ENCODE measurements at places on chromosomes 6 and 20.

GRCh38 chr6:43769526-43770371 is at the start of gene VEGFA:
Gene VEGFA (plus strand): TSS chr6:43770211.
- DNase-seq: peak; percentile 76

DNA sequence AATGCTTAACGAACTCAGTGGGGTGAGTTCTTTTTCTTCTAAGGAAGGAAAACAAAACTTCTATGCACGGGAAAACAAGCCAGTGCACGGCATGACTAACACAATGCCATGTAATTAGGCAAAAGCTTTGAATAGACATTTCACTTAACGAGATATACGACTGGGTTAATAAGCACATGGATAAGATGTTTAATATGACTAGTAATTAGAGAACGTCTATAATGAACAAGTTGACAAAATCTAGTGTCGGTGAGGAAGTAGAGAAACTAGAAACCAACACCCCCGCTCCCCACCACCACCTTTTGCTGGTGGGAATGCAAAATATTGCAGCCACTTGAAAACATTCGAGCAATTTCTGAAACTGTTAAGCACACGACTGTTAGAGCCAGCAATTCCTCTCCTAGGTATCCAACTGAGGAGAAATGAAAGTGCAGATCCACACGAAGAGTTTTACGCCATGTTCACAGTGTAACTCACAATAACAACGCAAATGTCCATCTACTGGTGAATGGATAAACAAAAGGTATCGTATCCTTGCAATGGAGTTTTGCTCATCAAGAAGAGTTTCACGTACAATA is 644.9 kb upstream of the AGPAT4 start:
- no peak for DNase-seq

- DNase-seq: no peak
Measured at GRCh38 chr6:110532431-110532830, 56.0 kb upstream of the SLC22A16 start.

DNA sequence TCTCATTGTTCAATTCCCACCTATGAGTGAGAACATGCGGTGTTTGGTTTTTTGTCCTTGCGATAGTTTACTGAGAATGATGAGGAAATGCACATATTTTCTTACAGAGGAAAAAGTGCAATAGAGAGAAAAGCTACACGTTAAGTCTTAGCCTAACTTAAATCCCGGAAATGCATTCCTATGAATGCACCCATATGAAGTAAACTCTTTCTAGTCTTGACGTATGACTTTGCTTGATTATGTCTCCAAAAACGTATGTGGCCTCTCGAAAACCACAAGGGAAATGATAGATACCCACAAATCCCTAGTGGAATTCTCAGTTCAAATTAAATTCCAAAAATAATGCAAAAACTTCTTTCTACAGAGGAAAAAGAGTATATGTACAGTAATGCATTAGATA is 90.7 kb upstream of the SASH1 start:
- DNase-seq: no peak

DNA sequence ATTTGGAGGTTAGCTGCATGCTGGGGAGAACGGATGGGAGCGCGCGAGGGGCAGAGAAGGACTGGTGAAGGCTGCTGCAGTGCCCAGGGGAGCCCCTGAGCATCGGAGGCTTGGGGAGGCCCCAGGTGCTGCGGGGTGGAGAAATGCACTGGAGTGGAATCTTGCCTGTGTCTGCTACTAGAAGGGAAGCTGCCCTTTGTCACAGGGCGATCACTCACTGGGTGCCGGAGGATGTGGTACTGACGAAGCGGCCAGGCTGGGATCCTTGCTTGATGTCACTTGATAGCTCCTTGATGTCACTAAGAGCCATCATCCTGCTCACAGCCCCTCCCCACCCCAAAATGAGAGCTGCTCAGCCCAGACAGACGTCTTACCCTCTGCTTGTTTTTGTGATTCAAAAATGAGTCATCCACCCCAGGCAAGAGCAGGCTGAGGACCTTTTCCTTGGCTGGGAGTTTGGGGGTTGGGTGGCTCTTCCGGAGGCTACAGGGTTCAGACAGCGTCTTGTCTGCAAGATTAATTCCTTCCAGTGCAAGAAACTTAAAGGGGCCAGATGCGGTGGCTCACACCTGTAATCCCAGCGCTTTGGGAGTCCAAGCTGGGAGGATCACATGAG is 62.6 kb upstream of the PMEPA1 start:
- no peak for DNase-seq

DNA sequence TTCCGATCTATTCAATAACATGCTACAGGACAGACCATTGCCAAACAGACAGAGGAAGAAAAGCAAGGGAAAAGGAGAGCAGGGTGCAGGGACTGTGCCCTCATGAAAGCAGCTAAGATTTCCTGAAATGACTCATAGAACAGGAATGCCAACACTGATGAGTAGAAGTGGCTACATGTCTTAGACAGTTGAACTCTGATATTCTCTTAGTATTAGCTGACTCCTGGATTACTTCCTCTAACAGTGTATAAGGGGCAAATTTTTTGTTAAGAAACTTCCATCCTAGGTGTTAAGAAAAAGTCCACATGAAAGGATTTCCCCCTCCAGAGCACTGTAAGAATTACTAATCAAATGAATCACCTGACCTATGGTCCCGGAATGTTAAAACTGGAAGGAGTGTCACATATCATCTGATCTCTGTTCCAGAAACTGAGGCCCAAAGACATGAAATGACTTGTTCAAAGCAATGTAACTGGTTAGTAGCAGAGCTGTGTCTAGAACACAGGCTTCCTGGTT is 224.9 kb downstream of the IBTK start:
- no peak for DNase-seq

DNA sequence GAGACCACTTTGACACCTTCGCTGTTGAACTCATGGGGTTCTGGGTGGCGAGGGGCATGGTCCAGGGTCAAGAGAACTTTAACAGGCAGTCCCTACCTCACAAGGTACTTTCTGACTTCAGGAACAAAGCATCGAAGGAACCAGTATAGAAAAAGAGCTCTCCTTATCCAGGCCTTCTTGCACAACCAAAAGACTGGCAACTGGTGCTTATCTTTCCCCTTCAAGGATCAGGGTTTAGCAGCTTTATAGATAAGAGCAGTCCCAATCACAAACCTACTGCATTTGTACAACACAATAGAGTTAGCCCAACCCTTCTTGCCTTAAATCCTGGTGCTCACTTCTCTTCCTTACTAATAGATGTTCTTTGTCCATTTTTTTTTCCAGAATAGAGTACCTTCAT is 116.3 kb downstream of the SNX5 start:
- DNase-seq: no peak

DNA sequence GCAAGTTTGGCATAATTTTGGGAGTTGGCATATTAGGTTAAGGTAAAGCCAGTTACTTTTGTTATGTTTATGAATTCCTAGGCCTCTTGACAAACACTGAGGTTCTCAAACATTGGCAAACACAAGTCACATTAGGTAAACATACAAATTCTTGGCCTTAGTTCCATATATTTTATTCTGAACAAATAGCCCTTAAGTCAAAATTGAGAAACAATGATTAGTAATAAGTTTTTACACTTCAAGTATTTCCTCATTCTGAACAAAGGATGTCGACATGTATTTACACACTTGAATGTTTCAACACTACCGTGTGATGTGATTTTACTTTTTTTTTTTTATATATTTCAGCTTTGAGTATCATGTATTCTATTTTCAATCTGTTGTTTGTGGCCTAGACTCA is 3.8 kb upstream of the ECHDC1 start:
- DNase-seq: no peak

GRCh38 chr6:108133594-108134179 is 32.1 kb upstream of the NR2E1 start:
- no peak for DNase-seq

- no peak for DNase-seq
Measured at GRCh38 chr6:53647462-53648094, 18.0 kb downstream of the KLHL31 start.

GRCh38 chr20:63628246-63628975 is 1.5 kb upstream of the GMEB2 start:
- no peak for DNase-seq

DNA sequence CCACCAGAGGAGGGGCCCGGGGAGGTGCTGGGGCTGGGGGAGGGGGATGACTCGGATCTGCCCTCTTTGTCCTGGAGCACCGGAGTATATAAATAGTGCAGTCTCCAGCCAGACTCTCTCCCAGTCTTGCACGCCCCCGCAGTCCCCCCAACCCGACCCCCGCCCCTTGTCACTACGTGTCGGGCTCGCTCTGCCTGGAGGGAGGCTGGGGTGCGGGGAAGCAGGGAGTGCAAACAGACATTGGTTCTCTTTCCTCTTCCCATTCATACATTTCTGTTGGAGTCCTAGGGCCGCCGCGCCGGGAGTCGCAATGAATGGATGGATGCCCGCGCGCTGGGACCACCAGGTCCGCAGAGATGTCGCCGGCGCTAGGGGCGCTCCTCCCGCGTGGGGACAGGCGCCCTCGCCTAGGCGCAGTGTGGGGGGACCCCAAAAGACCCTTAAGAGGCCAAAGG is 179.3 kb downstream of the TBXT start:
- DNase-seq: no peak

GRCh38 chr6:14922706-14923460 is 323.0 kb upstream of the JARID2 start:
- no peak for DNase-seq

- no peak for DNase-seq
Measured at GRCh38 chr6:47484616-47485015, 7.0 kb downstream of the CD2AP start.

GRCh38 chr6:138862456-138862855 is 66.6 kb downstream of the ECT2L start:
- no peak for DNase-seq

DNA sequence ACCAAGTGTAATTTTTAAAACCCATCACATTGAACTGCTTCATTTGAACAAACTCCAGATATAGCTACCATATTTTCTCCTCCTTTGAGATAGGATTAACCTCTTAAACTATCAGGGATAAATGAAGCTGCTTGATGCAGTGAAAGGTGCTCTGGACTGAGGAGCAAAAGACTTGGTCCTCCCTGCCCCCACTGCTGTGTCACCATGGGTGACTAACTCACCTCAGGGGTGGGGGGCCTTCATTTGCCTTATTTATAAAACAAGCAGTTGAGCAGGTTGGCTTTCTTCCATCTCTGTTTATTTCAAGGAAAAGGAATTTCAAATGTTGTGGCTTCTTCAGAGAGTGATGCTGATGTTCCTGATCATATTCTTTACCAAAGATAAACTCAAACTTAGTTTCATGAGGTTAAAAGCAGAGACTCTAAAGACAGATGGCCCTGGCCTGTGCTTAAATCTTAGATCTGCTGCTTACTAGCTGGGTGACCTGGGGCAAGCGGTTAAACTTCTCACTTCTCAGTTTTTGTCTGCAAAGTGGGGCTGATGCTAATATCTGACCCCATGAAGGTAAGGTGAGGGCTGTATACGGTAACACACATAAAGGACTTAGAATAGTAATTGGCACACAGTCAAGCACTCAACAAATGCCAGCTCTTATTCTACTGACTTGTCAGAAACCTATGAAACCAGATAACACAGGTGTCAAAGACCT is 50.5 kb downstream of the FHL5 start:
- DNase-seq: no peak

GRCh38 chr20:35571555-35571954 is 29.7 kb downstream of the ERGIC3 start:
- no peak for DNase-seq

DNA sequence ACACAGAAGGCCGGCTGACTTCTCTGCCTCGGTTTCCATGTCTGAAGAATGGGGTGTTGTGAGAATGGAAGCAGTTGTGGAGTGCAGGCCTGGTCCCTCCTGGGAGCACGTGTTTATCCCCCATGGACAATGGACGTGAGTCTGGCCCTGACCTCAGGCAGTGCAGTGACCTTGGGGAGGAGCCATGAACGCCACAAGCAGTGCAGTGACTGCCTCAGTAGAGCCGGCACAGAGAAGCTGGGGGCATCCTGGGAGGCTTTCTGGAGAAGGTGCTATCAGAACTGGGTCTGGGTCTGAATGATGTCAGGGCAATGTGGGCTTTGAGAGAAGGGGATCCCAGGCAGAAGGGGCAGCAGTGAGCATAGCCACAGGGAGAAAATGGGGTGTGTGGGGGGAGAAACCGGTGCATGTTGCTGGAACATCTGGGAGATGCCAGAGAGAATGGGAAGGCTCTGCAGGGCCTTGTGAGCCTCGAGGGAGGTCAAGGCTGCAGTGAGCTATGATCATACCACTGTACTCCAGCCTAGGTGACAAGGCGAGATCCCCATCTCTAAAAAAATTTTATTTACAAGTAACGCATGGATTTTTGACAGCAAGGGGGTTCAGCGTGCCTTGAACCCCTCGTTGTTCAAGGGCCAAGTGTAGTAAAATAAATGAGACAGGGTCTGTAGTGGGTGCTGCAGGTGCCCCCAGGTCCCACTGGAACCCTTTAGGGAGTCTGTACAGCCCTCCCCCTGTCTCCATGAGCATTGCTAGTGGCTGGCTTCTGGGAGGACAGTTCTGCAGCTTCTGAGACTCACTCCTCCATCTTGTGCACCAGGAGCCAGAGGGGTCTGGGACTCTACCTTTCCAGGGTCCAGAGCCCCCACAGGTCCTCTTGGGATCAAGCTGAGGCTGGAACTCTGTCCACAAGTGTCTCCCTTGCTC is 27.0 kb upstream of the ZBP1 start:
- DNase-seq: no peak

DNA sequence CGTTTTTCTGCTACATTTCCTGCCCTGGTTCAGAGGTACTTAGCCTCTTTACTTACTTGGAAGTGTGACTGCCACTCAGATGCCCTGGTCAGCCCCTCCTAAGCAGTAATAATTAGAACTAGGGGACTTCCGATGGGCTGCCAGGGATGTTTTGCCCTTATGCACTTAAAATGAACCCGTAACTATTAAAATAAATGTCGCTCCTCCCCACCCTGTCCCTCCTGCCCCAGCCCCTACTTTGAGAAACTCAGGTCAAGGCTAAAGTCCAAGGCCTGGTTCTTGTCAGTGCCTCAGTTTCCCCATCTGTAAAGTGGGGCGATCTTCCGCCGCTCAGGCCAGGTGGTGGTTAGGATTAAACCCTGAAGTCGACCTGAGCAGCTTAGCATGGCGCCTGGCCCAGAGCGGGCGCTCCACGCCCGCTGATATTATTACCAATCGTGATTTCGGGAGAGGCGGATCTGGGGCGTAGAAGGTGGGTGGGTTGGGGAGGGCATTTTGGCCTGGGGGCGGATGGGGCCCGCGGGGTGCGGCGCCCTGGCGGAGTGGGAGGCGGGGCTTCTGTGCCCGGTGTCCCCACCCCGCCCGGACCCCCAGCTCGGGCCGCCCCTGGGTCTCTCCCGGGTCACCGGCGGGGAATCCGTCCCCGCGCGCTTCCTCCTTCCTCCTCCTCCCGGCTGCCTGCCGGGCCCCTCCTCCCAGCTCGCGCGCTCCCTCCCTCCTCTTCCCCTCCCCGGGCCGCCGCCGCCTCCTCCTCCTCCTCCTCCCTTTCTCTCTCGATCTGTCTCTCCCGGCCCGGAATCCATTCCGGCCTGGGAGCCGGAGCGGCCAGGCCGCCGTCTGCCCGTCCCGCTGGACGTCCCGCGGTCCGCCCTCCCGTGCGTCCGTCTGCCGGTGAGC is at the start of gene SRC:
Gene SRC (plus strand): TSS at position 802 of the 897 bp plus-strand sequence. CDS start 38,014 bp downstream, outside the sequence.
- peak; percentile 16 for DNase-seq

DNA sequence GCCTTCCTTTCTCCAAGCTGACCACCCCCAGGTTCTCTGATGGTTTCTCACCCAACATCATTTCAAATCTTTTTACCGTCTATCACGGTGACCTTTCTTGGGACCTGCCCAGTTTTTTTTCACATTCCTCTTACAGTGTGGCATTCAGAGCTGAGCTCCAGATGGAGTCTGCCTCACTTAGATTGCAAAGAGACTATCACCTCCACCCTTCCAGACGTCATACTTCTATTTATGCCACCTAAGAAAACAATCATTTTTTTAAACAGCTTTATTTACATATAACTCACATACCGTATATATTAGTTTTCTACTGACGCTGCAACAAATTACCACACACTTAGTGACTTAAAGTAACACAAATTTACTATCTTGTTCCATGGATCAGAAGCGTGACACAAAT is 32.3 kb upstream of the CTNNBL1 start:
- no peak for DNase-seq

Data from stimulated activated CD4-positive, alpha-beta T cell treated with anti-CD3 and anti-CD28 coated beads, TNF-alpha, amount 100 ng/mL, for 1 hour (primary cell).